Brain pericyte (primary cell): ENCODE measurements at places on chromosomes 2 and 18.

- DNase-seq: no peak
These were observed 191.7 kb downstream of the PRKCE start for GRCh38 chr2:45843136-45843535.

GRCh38 chr2:100062336-100062735 is 80.1 kb downstream of the AFF3 start:
- DNase-seq: no peak

GRCh38 chr18:63151539-63151938 is 168.0 kb downstream of the BCL2 start:
- no peak for DNase-seq

DNA sequence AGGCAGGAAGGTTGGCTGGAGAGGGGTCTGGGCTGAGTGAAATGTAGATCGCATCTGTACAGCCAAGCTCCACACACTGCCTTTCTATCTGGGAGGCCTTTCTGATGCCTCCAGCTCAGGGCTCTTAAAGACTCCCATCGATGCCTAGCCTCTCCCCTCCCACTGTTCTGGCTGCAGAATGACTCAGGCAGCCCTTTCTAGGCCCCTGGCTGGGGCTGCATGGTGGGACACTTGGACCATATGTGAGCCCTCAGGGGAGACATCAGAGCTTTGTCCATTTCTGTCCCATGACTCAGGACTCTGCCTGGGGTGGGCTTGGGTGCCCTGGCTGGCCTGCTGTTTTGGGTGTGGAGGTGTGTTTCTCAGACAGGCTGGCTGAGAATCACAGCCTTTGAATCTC is 101.3 kb downstream of the CELF4 start:
- no peak for DNase-seq

DNA sequence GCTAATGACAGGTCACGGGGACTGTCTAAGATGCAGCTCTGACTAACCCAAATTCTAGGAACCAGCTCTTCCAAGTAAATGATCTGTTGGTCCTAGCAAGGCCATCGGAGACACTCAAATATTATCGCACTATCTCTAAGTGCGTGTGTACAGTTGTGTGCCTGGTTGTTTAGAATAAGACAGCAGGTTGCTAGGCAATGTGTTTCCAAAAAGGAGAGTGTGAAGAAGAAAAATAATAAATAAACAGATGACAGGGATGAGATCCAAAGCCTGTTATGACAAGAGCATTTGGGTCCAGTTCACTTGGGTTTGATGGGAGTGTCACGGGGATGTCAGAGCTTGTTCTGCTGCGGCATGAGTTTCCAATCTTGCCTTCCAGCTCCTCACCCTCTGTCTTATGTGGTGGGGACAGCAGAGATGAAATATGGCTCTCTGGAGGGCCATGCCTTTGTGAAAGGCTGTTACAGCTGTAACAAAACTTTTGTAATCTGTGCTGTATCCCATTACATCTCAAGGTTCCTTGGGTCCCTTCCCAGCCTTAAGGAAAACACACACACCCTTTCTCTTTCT is 127.5 kb upstream of the TNP1 start:
- no peak for DNase-seq

DNA sequence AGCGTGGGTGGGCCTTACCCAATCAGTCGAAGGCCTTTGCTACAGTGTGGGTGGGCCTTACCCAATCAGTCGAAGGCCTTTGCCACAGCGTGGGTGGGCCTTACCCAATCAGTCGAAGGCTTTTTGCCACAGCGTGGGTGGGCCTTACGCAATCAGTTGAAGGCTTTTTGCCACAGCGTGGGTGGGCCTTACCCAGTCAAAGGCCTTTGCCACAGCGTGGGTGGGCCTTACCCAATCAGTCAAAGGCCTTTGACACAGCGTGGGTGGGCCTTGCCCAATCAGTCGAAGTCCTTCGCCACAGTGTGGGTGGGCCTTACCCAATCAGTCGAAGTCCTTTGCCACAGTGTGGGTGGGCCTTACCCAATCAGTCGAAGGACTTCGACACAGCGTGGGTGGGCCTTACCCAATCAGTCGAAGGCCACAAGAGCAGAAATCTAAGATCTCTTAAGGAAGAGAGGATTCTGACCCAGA is 16.3 kb upstream of the GAL3ST2 start:
- DNase-seq: no peak

GRCh38 chr2:17085546-17086202 is 420.0 kb upstream of the CYRIA start:
- no peak for DNase-seq

GRCh38 chr2:186617148-186617547 is 27.3 kb downstream of the ITGAV start:
- DNase-seq: no peak

GRCh38 chr18:10301831-10302483 is 152.5 kb upstream of the APCDD1 start:
- DNase-seq: no peak

GRCh38 chr2:78541451-78542267 is 483.8 kb upstream of the REG3G start:
- DNase-seq: no peak

GRCh38 chr18:74233933-74234325 is 57.8 kb downstream of the CYB5A start:
- no peak for DNase-seq

- no peak for DNase-seq
These were observed 297.6 kb upstream of the NRXN1 start for GRCh38 chr2:51329512-51329911.

DNA sequence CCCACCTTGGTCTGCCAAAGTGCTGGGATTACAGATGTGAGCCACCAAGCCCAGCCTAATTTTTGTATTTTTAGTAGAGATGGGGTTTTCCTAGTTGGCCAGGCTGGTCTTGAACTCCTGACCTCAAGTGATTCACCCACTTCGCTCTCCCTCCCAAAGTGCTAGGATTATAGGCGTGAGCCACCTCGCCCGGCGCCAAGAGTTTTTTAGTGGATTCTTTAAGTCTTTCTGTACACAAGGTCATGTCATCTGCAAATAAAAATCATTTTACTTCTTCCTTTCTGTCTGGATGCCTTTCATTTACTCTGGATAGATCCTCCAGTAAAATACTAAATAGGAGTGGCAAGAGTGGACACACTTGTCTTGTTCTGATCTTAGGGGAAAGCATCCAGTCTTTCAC is 61.7 kb downstream of the KCMF1 start:
- no peak for DNase-seq

DNA sequence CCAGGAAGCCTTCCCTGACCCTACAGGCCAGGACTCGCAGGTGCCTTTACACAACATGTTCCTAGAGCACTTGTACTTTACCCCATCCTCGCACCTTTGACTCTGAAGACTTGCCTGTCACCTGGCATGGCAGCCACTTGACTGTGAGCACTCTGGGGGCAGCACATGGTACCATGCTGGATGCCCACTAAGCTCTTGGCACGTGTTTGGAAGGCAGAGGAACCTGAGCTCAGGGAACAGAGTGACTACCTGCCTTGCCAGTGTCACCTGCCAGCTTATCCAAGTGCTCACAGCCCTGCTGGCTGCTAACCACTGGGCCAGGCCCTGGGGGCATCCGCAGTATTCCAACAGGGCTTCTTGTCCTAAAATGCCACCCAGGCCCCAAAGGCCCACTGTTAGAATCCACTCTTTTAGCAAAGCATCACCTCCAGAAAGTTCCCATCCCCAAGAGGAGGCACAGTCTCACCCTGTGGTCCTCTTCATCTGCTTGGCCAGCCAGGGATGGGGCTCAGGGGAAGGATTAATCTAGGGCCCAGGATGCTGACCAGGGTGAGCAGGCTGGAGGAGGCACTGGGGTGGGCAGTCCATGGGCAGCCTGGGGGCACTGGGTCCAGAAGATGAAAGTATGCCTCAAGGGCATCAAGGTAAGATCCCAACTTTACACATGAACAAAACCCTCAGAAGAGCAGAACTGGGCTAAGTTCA is 57.0 kb downstream of the ZBTB7C start:
- no peak for DNase-seq

- no peak for DNase-seq
These were observed 74.3 kb downstream of the LONRF2 start for GRCh38 chr2:100248044-100248330.

DNA sequence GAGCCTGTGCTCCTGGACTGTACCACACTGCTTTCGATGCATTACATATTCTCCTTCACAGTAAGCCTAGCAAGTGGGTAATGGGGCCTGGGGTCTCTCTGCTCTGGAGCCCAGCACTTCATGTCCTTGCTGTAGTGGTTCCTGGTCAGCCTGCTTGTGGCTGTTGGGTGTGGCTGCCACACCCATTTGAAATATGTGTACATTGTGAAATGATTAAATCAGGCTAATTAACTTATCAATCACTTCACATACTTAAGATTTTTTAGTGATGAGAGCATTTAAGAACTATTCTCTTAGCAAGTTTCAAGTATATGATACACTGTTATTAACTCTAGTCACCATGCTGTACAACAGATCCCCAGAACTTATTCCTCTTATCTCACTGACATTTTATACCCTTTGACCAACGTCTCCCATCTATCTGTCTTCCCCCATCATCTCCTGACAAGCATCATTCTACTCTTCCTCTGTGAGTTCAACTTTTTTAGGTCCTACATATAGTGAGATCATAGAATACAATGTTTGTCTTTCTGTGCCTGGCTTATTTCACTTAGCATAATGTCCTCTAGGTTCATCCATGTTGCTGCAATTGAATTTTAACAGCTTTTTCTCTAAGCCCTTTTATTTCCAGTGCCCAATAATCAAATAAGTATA is 92.1 kb downstream of the LYPD6 start:
- DNase-seq: no peak
